ENCODE measurements at places on chromosomes 7 and 10. TPM values are rescaled to one million over a fixed set of nuclear protein-coding genes. Genes with fewer than 3 reads are reported as not detected.

VAX1 gene
- not detected for total RNA-seq

ANKRD61 gene
- not detected for total RNA-seq

CALCR gene
- total RNA-seq: not detected

ABHD11 gene
- 226 TPM for total RNA-seq

ADAM12 gene
- not detected for total RNA-seq

EPO gene
- not detected for total RNA-seq

OR2A42 gene
- not detected for total RNA-seq

PRKG1 gene
- not detected for total RNA-seq

BCAP29 gene
- 13.9 TPM for total RNA-seq

NPSR1 gene
- total RNA-seq: 3.0 TPM

MSMB gene
- total RNA-seq: not detected

CARD11 gene
- total RNA-seq: not detected

PLPP4 gene
- not detected for total RNA-seq
